T47D (cell line): ENCODE measurements at places on chromosomes 13 and 19.

DNA sequence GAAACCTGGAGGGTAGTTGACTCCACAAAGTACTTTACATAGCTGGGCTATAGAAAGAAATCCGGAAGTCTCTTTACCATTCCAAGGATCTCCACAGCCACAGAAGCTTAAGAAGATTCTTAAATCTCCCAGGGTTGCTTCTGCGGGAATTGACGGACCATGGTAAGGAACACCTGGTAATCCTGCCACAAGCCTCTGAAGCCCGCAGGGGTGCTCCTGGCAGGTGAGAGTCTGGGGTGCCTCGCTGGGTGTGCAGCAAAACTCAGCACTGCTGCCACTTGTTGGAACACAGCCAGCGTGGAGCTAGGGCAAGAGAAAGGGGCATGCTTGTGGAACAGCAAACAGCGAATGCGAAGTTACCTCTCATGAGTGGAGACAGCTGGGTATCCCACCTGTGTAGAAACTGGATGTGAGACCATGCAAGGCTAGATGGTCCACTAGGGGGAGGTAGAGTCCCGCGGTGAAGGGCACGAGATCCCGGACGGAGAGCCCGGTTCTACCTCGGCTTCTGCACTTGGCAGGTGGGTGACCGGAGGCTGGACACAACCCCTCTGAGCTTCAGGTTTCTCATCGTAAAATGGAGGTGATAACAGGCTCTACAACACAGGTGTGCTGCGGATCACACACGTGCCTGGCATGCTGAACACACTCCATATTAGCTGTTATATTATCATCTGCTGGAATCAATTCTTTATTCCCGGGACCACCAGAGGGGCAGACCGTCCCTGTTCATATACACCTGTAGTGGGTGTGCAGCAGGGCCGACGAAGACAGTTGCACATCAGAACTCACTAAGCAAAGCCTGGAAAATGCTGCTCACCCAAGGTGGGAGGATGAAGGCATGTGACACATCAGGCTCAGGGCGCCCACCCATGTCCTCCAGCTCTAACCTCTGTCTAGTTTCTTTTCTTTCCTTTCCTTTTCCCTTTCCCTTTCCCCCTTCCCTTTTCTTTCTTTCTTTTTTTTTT lies 24.1 kb upstream of the UBAC2 start:
- DNase-seq = peak; percentile 73

- no peak for DNase-seq
These were observed 23.9 kb downstream of the WTIP start for GRCh38 chr19:34505321-34506025.

- DNase-seq = peak; percentile 87
These were observed at the start of gene TMEM147 for GRCh38 chr19:35545001-35545854. Gene TMEM147, plus strand, starts transcription at chr19:35545626. Its CDS starts 114 bp downstream, at chr19:35545740.

- no peak for DNase-seq
These were observed 101.5 kb downstream of the DPF1 start for GRCh38 chr19:38122402-38123093.

DNA sequence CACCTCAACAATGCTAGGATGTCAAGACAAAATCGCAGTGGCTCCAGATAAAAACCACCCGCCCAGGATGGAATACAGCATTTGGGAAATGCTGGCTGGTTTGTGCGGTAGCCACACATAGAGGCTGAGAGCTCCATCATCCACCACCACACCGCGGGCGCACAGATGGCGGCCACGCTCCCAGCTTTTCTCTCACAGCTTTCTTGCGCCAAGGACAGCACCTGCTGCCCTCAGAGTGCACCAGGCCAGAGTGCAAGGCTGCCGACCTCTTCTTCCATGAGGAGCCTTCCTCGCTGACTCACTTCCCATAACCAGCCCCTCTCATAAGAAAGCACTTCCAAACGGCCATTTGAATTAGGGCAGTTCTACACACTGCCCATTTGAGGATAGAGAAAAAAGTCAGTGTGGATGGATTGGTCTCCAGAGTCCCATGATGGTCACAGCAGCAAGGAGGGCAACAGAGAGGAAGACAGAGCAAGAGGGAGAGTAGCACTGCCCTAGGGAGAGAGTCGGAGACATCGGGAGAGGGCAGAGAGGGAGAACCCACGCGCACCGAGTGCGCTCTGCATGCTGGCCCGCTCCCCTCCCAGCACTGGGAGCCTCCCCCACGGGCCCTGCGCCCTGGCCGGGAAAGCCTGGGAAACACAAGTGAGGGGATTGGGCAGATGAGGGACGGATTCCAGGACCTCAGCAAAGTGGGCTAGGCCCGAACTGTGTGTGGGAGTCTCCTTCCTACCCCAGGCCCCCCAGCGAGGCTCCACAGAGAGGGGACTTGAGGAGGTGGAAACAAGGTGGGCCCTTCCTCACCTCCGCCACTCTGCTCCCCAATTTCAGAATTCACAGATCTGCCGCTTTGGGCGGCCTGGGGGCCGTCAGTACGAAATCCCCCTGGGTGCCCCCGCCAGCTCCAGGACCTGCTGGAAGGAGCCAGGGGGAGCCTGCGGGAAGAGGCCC lies 156.9 kb downstream of the USP12 start:
- DNase-seq = no peak

- DNase-seq = no peak
These were observed 31.8 kb upstream of the SPART start for GRCh38 chr13:36377826-36378468.

GRCh38 chr19:7701654-7702457 lies at the start of gene FCER2:
Gene FCER2, minus strand, starts transcription at chr19:7702131. Its CDS starts 2,371 bp downstream, at chr19:7699760.
- no peak for DNase-seq

DNA sequence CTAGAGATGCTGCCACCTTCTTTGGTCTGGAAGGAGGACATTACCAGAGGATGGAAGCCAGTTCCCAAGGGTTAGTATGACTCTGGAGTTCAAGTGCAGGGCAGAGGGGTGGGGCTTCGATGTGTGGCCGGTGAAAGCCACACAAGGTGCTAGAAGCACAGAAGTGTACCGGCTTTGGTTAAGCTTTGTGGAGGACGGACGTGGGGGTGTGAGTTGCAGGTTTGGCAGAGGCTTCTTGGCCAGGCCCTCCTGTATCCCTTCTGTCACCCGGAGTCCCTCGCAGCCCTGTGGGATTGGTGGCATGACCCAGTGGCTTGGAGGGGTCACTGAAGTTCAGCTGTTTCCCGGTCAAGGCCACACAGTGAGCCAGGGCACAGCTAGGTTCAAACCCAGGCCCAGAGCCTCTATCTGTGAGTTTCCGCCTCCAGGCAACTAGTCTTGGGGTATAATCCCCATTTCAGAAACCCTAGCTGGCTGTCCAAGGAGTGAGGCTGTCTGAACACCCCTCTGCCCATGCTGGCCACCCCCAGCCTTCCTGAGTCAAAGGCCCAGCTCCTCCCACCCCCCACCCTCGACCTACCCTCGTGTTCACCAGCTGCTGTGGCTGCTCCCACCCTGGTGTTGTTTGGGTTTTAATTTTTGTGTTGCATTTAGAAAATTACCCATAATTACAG lies 4.6 kb upstream of the SSBP4 start:
- peak; percentile 52 for DNase-seq

GRCh38 chr13:66407128-66407527 lies 823.0 kb downstream of the PCDH9 start:
- DNase-seq = no peak

GRCh38 chr19:53131727-53132126 lies 983 bp downstream of the ZNF415 start:
- no peak for DNase-seq
